NAMALWA (cell line): ENCODE measurements at places on chromosomes 16 and 17.

GRCh38 chr17:82756166-82756565 lies 4.3 kb downstream of the TBCD start:
- DNase-seq = no peak

DNA sequence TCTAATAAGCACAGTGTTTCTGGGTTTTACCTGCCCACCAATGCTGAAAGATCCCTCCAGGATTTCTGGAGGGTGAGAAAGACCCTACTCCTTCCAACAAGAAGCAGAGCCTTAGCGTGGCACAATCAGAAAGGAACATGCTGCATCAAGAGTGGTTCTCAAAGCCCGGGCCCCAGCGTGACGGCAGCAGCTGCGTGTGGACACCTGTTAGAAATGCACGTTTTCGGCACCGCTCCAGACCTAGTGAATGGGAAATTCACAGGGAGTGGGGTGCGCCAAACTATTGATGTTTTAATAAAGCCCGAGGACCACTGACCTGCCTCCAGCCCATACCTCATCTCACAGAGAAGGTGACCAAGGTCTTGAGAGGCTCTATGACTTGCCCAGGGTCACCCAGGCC lies 55.8 kb downstream of the PECAM1 start:
- no peak for DNase-seq

DNA sequence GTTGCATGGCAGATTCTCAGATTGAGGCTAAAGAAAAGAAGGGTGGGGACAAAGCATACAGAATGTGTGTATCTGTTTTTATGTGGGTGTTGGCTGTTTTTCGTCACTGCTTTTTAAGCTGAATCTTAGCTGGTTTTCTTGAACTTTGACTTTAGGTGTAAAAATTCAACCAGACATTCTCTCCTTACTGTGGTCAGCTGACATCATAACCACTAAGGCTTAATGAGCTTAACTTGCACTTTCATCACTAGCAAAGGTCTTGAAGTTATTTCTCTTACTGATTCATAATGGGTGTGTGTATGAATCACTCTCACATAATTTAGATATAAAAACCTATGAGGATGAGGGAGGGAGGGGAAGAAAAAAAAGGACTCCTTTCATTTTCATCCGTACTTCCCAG lies 4.0 kb upstream of the CDC6 start:
- DNase-seq = no peak

- DNase-seq = no peak
Observed at GRCh38 chr17:73011016-73011486, 81.4 kb downstream of the SLC39A11 start.

GRCh38 chr17:73305845-73306836 lies 5.7 kb downstream of the CDC42EP4 start:
- DNase-seq = no peak

- no peak for DNase-seq
Observed at GRCh38 chr17:427891-428290, 75.3 kb upstream of the RPH3AL start.

GRCh38 chr16:68144008-68144407 lies 58.8 kb downstream of the NFATC3 start:
- no peak for DNase-seq

GRCh38 chr16:49620869-49621240 lies 235.1 kb downstream of the ZNF423 start:
- DNase-seq = no peak

DNA sequence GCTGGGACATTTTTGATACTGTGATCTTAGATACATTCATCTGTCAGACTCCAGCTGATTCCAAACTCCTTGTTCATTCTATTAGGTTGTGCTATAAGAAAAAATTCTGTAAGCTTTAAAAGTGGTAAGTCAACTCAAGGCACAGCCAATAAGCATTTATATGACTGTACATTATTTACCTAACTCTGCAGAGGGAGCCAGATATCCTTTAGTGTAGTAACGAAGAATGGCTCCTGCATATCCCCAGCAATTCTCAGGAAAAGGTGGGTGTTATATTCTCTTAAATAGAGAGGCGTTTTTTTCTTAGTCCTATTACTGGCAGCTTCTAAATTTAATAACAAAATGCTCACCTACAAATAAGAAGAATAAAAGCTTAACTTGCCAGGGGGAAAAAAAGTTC lies 374.3 kb upstream of the GOT2 start:
- DNase-seq = no peak

- DNase-seq = no peak
Observed at GRCh38 chr17:57420734-57421717, 164.7 kb downstream of the MSI2 start.

GRCh38 chr16:71442051-71442440 lies at the start of gene TLE7:
TSS of gene TLE7 (minus strand) at chr16:71442054. CDS start at chr16:71433324, 8,730 bp downstream.
- DNase-seq = no peak

DNA sequence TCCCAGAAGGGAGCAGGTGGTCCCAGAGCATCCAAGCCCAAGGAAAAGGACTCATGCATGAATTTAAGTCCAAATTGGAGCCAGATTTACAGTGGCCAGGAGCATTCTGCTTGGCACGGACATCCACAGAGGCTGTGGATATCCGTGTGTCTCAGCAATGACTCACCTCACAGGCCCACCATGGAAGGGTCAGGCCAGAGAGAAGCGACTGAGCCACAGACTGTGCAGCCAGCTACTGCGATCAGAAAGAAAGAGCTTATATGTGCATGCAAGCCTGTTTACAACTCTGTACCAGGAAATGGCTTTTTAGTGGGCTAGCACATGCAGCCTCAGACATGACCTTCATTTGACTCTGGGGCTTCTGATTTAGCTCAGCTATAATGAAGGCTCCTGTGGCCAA lies 231.0 kb downstream of the C16orf95 start:
- no peak for DNase-seq
